Neural crest cell (in vitro differentiated cells): ENCODE measurements at places on chromosomes 7 and 10. TPM values are rescaled to one million over a fixed set of nuclear protein-coding genes. Genes with fewer than 3 reads are reported as not detected.

GRCh38 chr10:10663622-10664021 lies 354.1 kb upstream of the CELF2 start:
- DNase-seq = no peak

DNA sequence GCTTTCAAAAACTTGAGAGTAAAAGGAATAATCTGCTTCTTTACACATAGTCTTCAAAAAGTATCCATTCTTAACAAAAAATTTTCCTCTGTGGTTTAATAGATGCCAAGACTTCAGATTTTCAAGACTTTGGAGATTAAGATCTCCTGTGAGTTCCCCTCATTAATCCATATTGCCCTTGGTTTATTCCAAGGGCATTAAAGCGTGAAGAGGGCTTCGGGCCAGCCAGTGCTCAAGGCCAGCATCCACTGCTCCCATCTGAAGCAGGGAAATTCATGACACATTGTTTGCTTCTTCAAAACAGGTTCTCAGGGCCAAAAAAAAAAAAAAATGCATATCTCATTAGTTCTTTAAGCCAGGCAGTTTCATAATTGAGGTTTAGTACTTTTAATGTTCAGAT lies 137.3 kb upstream of the RHOBTB1 start:
- no peak for DNase-seq

DNA sequence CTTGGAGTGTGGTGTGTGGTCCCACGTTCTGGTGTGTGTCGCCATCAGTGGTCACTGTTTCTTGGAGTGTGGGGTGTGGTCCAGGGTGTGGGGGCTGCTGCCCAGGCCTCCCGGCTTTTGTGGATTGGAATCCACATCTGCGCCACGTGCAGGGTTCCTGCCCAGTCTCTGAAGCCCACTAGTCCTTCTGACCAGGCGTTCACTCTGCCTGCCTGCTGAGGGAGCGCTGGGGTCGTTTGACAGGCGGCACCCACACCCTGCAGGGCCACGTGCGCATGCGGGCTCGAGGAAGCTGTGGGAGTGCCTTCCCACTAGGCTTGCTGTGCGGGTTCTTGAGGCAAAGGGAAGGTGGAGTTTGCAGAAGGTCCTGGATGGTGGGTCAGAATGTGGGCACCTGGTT lies 51.4 kb downstream of the INPP5A start:
- no peak for DNase-seq

The C10orf71 gene
- not detected in 2 replicates for total RNA-seq

DNA sequence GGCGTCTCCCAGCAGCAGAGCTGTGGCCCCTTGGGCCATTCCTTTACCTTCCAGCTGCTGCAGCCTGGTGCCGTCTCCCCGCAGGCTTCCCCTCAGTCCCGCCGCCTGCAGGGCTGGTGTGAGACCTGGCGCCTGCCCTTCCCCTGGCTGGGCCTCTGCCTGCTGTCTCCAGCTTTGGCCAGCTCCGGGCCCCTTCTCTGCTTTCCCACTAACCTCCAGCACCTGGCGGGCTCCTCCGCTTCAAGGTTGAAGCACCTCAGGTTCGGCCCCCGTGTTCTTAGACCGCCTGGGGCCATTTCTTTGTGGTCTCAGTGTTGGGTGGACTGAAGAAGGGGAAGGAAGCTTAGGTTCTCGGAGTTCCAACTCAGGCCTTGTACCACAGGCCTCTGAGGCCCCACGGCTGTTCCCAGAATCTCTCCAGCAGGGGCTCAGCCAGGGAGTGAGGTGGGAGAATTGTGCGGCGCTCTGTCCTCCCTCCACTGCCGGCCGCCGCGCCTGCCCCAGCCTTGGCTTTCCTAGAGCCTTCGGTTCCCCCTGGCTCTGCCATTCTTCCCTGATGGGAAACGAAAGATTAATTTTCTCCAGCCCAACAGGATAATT lies 30.3 kb downstream of the GBX1 start:
- no peak for DNase-seq

- DNase-seq = no peak
Measured at GRCh38 chr10:35424680-35425285, 88.5 kb downstream of the CCNY start.

DNA sequence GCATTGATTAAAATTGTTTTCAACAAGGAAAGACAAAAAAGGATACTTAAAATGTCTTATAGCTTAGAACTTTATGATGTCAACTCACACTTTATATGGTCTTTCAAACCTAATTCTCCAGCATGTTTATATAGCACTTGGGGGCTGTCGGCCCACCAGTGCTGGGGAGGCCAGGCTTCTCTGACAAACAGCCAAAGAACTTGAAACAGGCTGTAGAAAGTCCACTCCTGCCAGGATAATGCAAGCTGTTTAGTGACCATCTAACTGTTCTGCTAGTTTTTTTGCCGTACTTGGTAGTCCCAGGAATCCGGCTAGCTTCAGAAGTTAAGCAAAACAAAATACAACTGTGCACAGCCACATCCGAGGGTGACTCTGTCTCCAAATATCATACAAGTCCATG lies 13.6 kb upstream of the SOSTDC1 start:
- DNase-seq = no peak

DNA sequence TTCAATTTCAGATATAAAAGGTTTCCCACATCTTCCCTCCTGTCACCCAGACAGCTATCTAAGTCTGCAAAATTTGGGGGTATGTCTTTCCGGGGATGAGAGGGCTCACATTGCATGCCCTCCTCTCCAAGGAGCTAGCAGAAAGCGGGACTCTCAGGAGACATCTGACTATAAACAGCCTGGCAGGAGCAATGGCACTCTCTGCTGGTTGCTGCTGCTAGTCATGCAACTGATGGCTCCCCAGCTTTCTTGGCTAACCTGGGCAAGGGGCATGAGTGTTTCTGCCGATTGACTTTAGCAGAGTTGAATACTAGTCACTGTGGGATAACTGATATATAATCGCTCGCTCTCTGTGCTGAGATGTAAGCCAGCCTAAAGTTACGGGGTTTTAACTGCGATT lies 12.0 kb downstream of the TBX20 start:
- DNase-seq = no peak

DNA sequence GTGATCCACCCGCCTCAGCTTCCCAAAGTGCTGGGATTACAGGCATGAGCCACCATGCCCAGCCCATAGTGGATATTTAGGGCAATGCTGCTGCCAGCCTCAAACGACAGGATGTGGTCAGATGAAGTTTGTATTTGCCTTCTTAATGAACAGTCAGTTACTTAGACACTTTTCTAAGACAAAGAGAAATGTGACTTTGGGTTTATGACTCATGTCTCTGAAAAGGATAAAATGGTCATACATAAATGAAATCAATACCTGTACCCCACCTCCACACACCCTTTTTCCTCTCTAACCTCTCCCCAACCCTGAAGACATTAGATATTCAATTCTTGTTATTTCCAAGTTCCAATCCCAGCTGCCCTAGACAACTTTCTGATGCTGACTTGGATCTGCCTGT lies 109.3 kb upstream of the INSIG1 start:
- DNase-seq = no peak

The MYH16 gene
- total RNA-seq = not detected in 2 replicates

- DNase-seq = no peak
Measured at GRCh38 chr7:51456-52068, 140.8 kb upstream of the FAM20C start.

- no peak for DNase-seq
Measured at GRCh38 chr7:31456646-31457368, 57.1 kb upstream of the ITPRID1 start.

- DNase-seq = no peak
Measured at GRCh38 chr10:22369434-22370072, 24.3 kb downstream of the SPAG6 start.

GRCh38 chr7:12687718-12688171 lies 312 bp downstream of the ARL4A start:
- no peak for DNase-seq

The CSTF2T gene
- total RNA-seq = 34.0 and 35.3 TPM in 2 replicates

GRCh38 chr7:1318661-1319060 lies 86.0 kb downstream of the UNCX start:
- no peak for DNase-seq
